Mesendoderm (in vitro differentiated cells): ENCODE measurements at places on chromosomes 2 and 18.

- H3K4me3 ChIP-seq = no peak overlapping the region
- H3K27ac ChIP-seq = no peak overlapping the region
- no peaks in the 10 kb centered on the region for H3K27me3 ChIP-seq
- peaks cover 11% of the 10 kb centered on the region for H3K4me1 ChIP-seq
- no peak for DNase-seq
- H3K36me3 ChIP-seq = no peaks in the 10 kb centered on the region
These were observed 66.8 kb upstream of the STPG4 start for GRCh38 chr2:47221946-47222345.

DNA sequence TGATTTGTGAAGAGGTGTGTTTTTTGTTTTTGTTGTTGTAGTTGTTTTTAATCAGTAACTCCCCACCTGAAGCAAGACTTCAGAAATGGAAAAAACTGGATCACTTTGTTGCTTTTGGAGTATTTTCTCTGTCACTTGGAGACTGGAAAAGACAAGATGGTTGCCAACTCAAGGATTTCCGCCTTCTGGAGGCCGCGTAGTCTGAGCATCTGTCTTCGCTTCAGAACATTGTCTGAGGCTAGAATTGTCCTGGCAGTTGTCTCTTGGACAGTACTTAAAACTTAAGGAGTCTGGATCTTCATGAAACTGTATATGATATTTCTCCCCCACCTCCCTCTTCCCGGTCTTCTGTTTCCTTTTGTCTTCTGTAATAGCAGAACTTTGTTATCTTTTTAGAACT, 67.7 kb downstream of the ARHGAP28 start:
- H3K36me3 ChIP-seq = no peaks in the 10 kb centered on the region
- no peaks in the 10 kb centered on the region for H3K4me1 ChIP-seq
- H3K4me3 ChIP-seq = no peak overlapping the region
- DNase-seq = no peak

- no peak overlapping the region for H3K27ac ChIP-seq
- no peak overlapping the region for H3K4me3 ChIP-seq
- DNase-seq = no peak
- H3K36me3 ChIP-seq = no peaks in the 10 kb centered on the region
These were observed 18.8 kb upstream of the CCDC195 start for GRCh38 chr2:224734949-224735348.

- H3K27me3 ChIP-seq = no peaks in the 10 kb centered on the region
- no peak overlapping the region for H3K27ac ChIP-seq
- H3K4me1 ChIP-seq = no peaks in the 10 kb centered on the region
These were observed 30.3 kb downstream of the KIF1A start for GRCh38 chr2:240789501-240790369.

- H3K4me1 ChIP-seq = no peaks in the 10 kb centered on the region
- H3K27me3 ChIP-seq = no peaks in the 10 kb centered on the region
- no peak for DNase-seq
- no peak overlapping the region for H3K4me3 ChIP-seq
- H3K36me3 ChIP-seq = no peaks in the 10 kb centered on the region
These were observed 1806.1 kb upstream of the PIK3C3 start for GRCh38 chr18:40148960-40149359.

DNA sequence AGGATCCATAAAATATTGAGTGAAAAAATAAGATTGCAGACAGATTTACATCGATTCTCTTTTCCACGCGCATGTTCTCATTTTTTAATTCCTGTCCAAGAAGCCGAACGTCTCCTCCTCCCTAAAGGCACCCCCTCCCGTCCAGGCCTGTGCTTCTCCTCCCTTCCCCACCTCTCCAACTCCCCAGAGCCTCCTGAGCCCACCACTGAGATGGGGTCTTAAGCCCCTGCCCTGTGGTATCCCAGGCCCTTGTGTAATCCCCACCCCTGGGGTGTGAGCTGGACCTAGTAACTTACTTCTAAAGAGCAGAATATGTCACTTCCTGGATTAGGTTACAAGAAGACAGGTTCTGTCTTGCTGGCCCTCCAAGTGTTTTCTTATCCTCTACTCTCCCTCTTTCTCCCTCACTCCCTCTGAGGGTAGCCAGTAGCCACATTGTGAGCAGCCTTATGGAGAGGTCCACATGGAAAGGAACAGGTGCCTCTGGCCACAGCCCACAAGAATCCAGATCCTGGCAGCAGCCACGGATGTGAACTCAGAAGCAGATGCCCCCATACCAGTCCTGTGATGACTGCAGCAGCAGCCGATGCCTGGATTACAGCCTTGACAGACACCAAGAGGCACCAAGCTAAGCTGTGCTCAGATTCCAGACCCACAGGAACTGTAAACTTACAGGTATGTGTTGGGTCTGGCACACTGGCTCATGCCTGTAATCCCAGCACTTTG, 39.6 kb upstream of the OTOS start:
- H3K27ac ChIP-seq = no peak overlapping the region
- no peaks in the 10 kb centered on the region for H3K4me1 ChIP-seq
- no peak for DNase-seq
- H3K4me3 ChIP-seq = no peak overlapping the region
- H3K27me3 ChIP-seq = no peaks in the 10 kb centered on the region

GRCh38 chr2:123738643-123739042, 286.4 kb upstream of the CNTNAP5 start:
- H3K4me3 ChIP-seq = no peak overlapping the region
- H3K36me3 ChIP-seq = no peaks in the 10 kb centered on the region
- H3K27ac ChIP-seq = no peak overlapping the region
- no peak for DNase-seq

DNA sequence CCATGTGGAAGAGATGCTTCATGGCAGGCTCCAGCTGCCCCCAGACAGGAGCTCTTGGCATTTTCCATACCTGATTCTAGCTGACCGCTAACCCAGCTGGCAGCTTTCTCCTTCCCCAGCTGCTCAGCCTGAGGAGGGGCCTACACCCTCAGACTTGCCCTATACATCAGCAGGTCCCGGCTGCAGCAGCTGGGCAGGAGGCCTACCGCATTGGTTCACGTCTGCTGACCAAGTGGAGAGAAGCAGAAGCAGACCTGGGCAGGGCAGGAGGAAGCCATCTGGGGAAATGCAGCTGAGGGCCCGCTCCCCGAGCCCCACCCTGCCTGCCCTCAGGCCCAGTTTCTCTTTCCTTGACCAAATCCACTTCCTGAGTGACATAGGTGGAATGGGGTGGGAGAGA, 50.7 kb downstream of the LBH start:
- H3K36me3 ChIP-seq = no peaks in the 10 kb centered on the region
- no peaks in the 10 kb centered on the region for H3K27me3 ChIP-seq
- no peak overlapping the region for H3K27ac ChIP-seq
- no peaks in the 10 kb centered on the region for H3K4me1 ChIP-seq

- H3K27ac ChIP-seq = no peak overlapping the region
- peaks cover 18% of the 10 kb centered on the region for H3K4me1 ChIP-seq
- no peaks in the 10 kb centered on the region for H3K36me3 ChIP-seq
- H3K27me3 ChIP-seq = no peaks in the 10 kb centered on the region
- no peak overlapping the region for H3K4me3 ChIP-seq
- DNase-seq = no peak
These were observed 79.0 kb upstream of the ZEB2 start for GRCh38 chr2:144598906-144599305.

GRCh38 chr2:108949316-108950239, 39.4 kb downstream of the EDAR start:
- no peaks in the 10 kb centered on the region for H3K36me3 ChIP-seq
- H3K27ac ChIP-seq = no peak overlapping the region
- H3K27me3 ChIP-seq = no peaks in the 10 kb centered on the region
- no peaks in the 10 kb centered on the region for H3K4me1 ChIP-seq

DNA sequence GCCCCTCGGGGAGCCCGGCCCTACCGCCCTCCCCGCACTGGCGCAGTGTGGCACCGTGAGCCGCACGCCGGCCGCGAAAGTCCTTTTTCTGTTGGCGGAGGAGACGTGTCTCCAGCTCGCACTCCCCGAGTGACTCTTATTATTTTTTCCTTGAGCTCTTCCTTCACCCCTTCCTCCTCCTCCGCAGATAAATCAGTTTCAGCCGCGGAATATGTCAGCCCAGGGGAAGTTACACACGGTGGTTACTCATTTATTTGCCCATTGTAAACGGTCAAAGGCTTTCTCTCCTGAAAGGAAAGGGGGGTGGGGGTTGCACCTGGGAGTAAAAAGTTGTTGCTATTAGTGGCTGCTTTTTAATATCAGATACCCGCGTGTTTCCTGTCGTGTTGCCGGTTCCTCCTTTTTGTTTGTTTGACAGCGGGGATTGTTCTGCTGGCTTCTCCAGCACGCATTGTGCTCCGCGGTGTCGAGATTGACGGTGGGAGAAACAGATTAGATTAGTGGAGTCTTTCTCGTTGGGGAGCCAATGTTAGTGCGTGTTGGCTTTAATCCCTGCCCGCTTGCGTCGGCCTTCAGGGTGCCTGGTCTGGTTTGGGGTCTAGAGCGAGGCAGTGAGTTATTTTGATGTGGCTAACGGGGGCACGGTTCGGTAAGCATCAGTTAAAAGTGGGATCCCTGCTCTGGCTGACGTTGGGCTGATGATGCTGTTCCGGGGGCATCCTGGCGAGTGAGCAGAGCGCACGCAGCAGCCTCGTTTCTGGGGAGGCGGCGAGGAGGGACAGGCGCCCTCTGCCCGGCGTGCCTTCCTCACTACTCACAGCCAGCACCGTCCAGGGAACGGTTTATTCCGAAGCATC, 1.6 kb downstream of the CRIM1 start:
- no peaks in the 10 kb centered on the region for H3K36me3 ChIP-seq
- peaks cover 16% of the 10 kb centered on the region for H3K4me1 ChIP-seq
- H3K4me3 ChIP-seq = peak overlapping the region; percentile 65
- no peaks in the 10 kb centered on the region for H3K27me3 ChIP-seq
- H3K27ac ChIP-seq = peak overlapping the region; percentile 29
- DNase-seq = peak; percentile 80

DNA sequence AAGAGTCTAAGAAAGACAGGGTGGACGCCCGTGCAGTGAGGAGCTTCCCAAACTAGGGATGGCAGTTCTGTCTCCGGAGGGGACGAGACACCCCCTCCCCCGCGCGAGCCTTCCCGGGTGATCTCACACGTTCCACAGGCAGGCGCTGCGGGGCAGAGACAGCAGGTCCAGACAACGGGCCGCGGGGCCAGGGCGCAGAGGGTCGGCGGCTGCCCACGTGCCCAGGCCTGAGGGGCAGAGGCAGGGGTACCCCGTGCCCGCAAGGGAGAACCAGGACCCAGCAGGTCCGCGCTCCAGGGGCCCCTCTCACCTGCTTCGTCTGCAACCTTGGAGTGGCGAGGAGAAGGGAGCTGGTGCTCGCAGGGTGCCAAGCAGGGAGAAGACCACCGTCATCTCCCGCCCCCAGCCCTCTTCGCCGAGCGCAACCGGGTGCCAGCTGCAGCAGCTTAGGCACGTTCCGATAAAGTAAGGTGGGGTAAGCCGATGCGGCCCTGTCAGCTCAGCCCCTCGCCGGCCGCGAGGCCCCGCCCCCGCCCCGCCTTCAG, at the start of gene GPR155:
Gene GPR155 (minus strand): TSS at position 467 of the 545 bp plus-strand sequence. CDS start 5,073 bp downstream, outside the sequence.
- H3K27ac ChIP-seq = no peak within 1 kb of the TSS
- H3K36me3 ChIP-seq = no peaks in the 10 kb centered on the region
- peak; percentile 54 for DNase-seq
- peak within 1 kb of the TSS; percentile 76 for H3K4me3 ChIP-seq
- H3K4me1 ChIP-seq = no peaks in the 10 kb centered on the region

DNA sequence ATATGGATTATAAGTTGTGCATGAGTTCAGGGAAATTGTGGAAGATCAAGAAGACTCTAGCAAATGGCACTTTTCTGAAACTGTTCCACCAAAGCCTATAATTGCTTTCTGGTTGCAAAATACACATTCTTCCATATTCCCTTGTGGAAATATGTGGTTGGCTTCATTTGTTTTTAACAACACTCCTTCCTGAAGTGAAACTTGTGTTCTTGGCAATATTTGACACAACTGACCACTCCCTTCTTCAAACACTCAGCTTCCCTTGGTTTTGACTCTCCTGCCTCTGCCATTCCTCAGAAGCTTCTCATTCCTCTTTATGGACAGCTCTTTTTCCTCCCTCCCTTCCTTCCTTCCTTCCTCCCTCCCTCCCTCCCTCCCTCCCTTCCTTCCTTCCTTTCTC, 192.3 kb downstream of the PMAIP1 start:
- H3K4me3 ChIP-seq = no peak overlapping the region
- no peaks in the 10 kb centered on the region for H3K4me1 ChIP-seq

DNA sequence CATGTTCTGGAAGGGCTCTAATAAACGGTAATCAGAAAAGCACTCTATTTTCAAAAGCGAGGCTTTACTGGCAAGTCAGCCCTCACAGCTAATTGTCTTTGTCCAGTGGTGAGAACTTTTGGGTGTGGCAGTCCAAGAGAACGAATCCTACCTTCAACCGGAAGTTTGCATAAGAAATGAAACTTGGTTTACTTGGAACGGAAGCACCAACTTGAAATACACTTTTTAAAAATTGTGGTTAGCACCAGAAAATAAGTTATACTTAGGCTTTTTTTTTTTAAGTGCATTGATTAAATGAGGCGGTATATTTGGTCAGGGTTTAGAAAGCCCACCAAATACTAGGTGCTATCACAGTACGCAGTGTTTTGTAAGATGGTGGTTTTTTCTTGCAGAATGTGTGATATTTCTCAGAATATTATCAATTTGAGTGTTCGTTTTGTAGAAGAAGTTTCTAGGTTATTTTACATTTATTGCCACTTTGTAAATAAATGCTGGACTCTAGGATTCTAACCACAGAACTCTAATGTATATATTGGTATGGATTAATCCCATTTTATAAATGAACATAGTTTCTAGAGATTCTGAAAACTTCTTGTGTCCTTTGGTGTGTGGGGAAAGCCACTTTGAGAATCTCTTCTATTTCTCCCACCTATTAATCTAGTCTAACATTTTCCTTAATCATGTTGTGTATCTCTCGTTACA, 1.2 kb downstream of the MYL12A start:
- peaks cover 1% of the 10 kb centered on the region for H3K36me3 ChIP-seq
- DNase-seq = no peak

DNA sequence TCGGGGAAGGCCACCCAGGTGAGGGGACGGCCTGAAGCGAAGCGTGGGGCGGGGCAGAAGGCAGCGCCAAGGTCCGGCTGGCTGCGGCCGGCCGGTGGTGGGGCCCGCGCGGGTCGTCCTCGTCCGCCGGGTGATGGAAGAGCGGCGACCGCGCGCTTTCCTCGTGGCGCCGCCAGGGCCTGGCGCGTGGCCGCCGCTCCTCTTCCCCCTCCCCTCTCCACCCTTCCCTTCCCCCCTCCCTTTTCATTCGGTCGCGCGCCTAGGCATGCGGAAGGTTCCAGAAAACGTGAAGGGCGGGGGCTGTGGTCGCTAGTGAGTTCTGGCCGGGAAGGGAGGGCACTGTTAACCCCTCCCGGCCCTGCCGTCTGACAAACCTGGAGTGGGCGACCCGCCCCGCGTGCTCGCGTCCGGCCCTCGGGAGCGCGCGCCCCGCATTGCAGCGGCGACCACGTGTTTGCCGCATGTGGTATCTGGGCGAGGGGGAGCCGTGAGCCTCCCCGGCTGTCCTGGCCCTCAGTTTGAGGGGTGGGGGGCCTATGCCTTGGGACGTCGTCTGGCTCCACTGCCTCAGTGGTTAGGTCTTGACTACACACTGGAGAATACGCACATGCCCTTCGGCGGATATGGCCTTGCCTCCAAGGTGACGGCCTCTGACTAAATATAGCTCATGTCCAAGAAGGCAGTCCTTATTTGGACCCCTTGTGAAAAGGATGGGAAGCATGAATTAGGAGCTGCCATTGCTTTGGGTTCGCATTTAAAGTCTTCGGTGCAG, 579 bp downstream of the MAT2A start:
- H3K36me3 ChIP-seq = peaks cover 11% of the 10 kb centered on the region
- H3K4me3 ChIP-seq = peak overlapping the region; percentile 99
- H3K27me3 ChIP-seq = no peaks in the 10 kb centered on the region
- DNase-seq = peak; percentile 85
- no peaks in the 10 kb centered on the region for H3K4me1 ChIP-seq

GRCh38 chr2:3036432-3037125, 341.0 kb downstream of the EIPR1 start:
- H3K27me3 ChIP-seq = no peaks in the 10 kb centered on the region
- DNase-seq = no peak

GRCh38 chr2:73289304-73289703, 4.0 kb downstream of the EGR4 start:
- H3K27ac ChIP-seq = no peak overlapping the region
- DNase-seq = no peak
- H3K27me3 ChIP-seq = peaks cover 24% of the 10 kb centered on the region
- H3K4me3 ChIP-seq = no peak overlapping the region
